Keratinocyte (primary cell): ENCODE measurements at places on chromosomes 3 and 15.

DNA sequence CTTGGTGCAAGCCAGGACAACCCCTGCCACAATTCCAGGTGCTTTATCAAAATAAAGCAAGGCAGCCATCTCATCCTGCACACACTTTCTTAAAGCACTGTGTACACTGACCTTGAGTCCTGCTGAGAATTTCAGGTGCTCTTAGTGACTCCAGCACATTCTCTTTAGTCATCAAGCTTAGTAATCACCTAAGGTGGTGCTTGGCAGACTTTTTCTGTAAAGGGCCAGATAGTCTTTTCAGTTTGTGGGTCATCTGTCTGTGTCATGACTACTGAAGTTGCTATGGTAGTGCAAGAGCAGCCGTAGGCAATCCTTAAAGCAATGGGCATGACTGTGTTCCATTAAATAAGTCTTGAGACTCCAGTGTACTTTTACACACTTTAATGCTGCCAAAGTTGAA, 36.4 kb downstream of the RIOX2 start:
- DNase-seq: no peak

GRCh38 chr3:10410383-10411002, 89.6 kb upstream of the SEC13 start:
- no peak for DNase-seq

- DNase-seq: no peak
These were observed 23.9 kb downstream of the IL5RA start for GRCh38 chr3:3086239-3086638.

DNA sequence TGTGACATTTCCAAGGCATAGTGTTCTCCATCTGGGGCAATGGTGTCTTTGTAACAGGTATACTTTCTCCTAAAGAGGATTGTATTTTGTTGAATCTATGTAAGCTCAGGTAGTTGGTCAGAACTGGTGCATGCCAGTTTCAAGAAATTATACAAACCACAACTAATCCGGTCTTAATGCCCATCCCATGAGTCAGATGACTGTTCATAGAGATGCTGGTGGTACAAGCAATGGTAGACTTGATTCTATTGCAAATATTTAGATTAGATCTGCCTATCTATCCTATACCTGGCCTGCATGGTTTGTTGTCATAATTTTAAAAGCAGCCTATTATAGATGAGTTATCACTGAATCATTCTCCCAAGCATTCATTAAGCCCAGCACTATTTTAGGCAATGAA, 43.5 kb downstream of the ATP13A5 start:
- DNase-seq: no peak

DNA sequence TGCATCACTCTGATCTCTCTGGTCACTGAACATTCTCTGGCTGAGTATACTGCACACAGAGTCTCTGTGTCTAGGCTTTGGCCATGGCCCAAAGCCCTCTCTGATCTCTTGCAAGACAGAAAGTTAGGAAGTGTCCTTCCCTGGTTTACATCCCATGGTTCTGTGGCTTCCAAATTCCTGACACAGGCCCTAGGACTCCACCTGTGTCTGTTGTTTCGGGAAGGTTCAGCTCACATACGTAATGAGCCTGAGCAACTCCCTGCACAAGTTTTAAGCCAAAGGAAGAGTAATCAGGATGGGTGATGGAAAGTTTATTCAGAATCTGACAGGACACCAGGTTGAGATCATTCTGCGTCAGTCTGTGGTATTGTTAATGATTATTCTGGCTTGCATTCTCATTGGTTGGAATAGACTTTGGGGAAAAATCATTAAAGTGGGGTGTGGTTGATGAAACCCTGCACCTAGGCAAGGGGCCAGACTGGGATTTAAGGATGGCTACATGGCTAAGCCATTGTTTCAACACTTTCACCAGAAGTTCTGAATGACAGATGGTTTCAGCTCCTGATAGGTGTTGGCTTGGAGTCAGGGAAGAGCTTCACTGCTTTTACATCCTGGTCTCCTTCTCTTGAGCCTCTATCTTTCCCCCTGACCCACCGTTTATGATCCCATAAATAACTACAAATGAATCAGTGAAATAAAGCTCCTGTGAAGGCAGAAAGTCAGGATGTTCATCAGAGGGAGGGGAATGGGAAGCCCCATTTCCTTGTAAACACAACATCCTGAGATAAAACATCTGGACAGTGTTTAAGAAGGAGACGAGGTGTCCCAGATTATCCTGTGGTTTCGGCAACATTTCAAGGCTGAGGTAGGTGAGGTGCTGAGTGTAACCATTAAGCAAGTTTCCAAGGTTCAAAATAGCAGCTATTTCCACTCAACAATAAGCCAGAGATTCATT, 14.1 kb downstream of the LCMT2 start:
- no peak for DNase-seq

- DNase-seq: no peak
These were observed 372.0 kb downstream of the GABRG3 start for GRCh38 chr15:27342991-27343390.
